ENCODE measurements at places on chromosomes 4 and X.

DNA sequence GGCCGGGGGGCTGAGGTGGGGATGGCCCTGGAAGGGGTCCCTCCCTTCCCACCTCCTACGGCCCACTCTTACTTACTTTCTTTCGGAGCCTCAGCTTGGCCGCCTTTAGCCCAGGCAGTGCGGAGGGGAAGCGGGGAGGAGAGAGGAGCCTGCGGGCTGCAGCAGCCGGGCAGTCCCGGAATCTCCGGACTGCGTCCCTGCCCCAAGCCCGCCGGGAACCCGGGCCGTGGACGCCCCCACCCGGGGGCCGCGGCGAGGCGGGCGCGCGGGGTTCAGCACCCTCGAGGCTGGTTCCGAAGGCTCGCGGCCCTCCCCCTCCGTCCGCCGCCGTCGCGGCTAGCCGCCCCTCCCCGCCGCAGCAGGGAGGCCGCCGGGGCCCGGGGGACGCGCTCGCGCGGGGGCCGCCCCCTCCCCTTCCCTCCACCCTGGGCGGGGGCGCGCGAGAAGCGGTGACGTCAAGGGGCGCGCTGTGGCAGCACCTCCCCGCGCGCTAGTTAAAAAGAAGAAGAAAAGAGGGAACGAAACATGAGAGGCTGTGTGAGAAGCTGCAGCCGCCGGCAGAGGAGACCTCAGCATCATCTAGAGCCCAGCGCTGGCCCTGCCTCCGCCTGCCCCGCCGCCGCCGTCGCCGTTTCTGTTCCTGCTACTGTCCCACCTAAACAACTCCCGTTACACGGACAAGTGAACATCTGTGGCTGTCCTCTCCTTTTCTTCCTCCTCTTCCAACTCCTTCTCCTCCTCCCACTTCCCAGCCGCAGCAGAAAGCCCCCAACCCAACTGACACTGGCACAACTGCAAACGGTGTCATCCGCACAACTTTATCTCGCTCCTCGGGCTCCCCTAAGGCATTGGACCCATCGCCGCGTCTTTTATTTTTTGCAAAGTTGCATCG, at the start of gene HHIP:
Gene HHIP (plus strand): TSS at position 526 of the 892 bp plus-strand sequence. CDS start 520 bp downstream, outside the sequence.
- no peak for DNase-seq

DNA sequence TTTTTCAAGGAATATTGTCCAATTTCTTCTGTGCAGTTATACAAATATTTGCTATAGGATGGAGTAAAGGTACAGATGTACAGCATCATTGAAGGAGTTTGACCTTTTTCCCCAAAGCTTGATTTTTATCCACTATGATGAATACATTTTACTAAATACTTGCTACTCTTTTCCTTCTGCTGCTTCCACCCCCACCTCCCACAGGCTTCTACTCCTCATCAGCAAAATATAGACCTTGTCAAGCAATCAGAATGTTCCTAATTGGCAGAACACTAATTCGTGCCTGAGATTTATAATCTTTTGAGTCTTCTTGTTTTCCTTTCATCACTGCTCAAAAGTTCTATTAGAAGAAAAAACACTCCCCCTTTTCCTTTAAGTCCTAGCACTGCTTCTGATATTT, 3.8 kb upstream of the THAP9 start:
- DNase-seq: no peak

GRCh38 chr4:169293343-169294176, 22.8 kb upstream of the SH3RF1 start:
- DNase-seq: no peak

DNA sequence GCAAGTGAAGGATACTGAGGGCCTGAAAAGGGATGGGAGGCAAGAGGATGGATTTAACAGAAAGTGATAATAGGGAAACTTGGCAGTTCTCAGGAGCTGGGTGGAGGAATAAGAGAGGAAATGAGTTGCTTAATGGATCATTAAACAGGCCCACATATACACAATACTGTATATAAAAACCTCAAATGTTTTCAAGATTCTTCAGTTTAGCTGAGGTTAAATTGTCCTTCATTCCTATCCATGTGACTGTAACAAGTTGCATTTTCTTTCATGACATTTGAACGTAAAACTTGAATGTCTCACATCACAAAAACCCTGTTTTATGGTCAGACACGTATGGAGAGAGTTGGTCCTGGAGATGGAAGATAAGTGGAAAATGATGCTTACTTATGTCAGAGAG, 76.5 kb upstream of the PLAC8 start:
- no peak for DNase-seq

DNA sequence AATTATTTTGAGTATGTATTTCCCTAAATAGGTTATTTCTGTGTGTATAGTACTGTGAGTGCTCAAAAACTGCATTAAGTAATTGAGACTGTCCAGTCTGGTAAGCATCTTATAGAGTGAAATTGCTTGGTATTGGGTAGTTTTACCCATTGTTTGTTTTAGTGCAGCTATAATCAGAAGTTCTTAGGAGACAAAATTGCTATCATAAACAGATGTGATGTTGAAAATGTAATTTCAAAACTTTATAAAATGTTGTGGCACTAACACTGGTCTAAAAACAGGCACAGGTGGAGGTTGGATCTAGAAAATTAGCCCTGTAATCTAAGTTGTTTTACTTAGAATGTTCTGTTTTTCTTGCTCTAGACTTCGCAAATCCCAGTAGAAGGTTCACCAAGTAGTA, 46.8 kb downstream of the RAPGEF2 start:
- no peak for DNase-seq

- no peak for DNase-seq
These were observed 5.6 kb downstream of the GPR78 start for GRCh38 chr4:8585721-8586212.

DNA sequence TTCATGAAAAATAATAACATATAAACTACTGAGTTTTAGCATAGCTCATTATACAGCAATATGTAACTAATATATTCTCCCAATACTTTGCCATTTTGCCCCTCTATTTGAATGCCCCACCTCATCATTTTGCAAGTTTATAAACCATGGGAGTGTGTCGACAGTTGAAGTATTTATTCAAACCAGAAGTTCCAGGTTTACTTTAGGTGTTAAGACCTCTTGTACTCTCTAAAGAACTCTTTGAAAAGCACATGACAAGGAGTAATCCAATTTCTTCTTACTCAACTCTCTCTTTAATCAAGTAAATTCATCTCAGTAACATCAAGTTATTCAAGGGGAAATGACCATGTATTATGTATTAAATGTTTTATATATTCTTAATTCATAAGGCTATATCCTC, 240.7 kb downstream of the COX18 start:
- no peak for DNase-seq

GRCh38 chr4:87895964-87896621, 63.3 kb downstream of the MEPE start:
- no peak for DNase-seq

- DNase-seq: no peak
These were observed 1114.9 kb downstream of the C4orf33 start for GRCh38 chr4:130210864-130211263.

DNA sequence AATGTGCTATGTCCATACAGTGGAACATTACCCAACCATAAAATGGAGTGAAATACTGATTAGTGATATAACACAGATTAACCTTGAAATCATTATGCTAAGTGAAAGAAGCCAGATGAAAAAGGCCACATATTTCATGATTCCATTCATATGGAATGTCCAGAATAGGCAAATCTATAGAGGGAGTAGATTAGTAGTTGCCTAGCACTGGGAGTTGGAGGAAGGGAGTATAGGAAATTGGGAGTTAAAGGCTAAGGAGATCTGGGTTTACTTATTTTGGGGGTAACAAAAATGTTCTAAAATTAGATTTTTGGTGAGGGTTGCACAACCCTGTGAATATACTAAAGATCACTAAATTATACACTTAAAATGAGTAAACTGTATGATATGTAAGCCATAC, 26.8 kb downstream of the ENOX2 start:
- no peak for DNase-seq

- no peak for DNase-seq
These were observed 328.7 kb downstream of the PCDH18 start for GRCh38 chr4:137203601-137204000.

GRCh38 chr4:76016393-76016792, 6.9 kb downstream of the CXCL10 start:
- DNase-seq: no peak

DNA sequence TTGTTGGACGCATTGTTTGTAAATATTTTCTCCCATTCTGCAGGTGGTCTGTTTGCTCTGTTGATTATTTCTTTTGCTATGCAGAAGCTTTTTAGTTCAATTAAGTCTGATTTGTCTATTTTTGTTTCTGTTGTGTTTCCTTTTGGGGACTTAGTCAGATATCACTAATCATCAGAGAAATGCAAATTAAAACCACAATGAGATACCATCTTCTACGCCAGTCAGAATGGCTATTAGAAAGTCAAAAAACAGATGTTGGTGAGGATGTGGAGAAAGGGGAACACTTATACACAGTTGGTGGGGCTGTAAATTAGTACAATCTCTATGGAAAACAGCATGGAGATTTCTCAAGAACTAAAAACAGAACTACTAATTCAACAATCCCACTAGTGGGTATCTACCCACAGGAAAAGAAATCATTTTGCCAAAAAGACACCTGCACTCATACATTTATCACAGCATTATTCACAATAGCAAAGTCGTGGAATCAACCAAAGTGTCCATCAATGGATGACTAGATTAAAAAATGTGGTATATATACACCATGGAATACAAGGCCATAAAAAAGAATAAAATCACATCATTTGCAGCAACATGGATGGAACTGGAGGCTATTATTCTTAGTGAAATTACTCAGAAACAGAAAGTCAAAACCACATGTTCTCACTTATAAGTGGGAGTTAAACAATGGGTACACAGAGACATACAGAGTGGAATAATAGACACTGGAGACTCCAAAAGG, 8.1 kb downstream of the COQ2 start:
- DNase-seq: no peak

GRCh38 chr4:173171098-173171497, 2.5 kb downstream of the GALNT7 start:
- no peak for DNase-seq

DNA sequence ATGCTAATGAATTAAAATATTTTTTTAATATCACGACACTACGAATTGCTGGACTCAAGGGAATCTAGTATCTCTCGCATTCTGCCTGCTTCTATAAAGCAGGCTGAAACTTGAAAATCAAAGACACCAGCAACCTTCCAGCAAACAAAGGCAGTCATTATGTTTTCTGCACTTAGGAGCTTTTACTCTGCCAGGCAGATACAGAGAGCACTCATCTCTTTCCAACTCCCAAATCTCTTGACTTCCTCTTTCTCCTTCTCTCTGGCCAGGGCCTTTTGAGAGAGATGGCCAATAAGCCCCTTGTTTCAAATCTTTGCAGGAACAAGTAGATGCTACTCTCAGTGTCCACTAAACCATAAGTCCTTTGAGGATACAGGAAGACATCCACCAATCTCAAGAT, 95.2 kb upstream of the KLF3 start:
- no peak for DNase-seq

DNA sequence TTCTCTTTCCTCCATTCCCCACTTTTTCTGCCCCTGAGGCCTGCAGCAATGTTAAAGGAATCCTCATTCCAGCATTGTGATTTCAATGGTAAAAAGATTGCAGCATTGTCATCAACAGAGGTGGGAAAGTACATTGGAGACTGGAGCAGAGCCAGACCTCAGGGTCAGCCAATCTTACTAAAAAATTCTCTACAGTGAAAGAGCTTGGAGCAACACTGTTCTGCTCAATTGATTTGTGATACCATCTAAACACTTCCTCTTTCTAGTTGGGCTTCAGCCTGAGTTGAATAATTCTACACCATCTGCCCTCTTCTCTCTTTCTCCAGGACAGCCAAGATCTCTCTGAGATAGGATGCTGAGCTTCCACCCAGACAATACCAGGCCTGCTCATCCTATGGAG, 176.5 kb downstream of the AR start:
- DNase-seq: no peak

- DNase-seq: no peak
These were observed at the start of gene TLL1 for GRCh38 chr4:165872461-165873297. TSS of gene TLL1 (plus strand) at chr4:165873237. CDS start at chr4:165873905, 668 bp downstream.

DNA sequence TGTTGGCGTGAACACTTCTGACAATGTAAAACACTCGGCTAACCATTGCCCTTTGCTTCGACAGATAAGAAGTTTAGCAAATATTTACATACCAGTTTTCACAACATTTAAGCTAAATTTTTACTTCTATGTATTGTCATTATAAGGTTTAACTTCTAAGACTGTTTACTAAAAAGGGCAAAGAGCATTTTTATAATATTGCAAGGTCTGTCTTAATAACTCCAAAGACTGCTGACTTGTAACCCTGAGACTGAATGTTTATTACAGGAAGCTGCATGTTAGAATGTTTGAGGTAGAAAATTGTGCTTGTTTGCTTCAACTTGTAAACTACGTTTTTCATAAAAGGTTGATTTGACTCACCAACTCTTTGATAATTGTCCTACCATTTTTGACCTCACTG, 213.2 kb upstream of the RPS6KA3 start:
- no peak for DNase-seq

DNA sequence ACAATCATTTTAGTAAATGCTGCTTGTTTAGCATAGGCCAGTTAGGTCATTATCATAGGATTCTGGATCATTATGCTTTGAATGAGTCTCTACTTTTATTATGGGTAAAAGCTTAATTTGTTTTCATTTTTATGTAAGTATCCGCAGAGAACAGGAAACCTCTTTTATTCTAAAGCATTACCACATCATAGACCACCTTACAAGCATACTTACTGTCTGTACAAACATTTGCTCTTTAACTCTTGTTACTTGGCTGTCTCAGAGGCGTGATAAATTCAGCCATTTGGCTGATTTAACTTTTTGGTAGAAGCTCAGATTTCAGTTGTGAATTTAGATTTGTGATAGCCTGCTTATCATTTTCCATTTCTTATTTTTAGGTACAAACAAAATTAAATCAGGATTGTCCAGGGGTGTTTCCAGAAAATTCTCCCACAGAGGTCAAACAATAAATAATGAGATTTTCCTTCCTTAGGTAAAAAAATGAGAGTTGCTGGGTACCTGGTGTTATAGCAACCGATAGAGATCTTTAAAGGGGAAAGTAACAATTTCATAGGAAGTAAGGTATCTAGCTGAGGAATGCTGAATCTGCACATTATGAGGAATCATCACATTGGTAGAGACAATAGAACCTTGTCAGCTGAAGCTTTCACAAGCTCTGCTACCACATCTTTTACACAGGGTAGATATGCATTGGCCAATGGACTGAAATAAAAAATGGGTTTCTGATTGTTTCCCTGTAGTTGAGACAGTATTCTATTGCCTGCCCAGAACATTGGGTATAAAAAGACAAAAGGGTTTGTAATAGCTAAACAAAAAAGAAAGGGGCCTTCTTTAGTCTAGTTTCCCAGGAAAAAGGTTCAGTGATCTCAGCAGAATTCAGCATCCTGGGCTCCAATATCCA, 62.5 kb downstream of the NDNF start:
- no peak for DNase-seq

GRCh38 chr4:152944666-152945320, 8.7 kb downstream of the FHDC1 start:
- DNase-seq: no peak

GRCh38 chr4:36292556-36293188, 11.3 kb downstream of the DTHD1 start:
- no peak for DNase-seq

GRCh38 chr4:7276515-7276914, 84.2 kb downstream of the SORCS2 start:
- no peak for DNase-seq
